ENCODE measurements at places on chromosomes 16 and 17. TPM values are rescaled to one million over a fixed set of nuclear protein-coding genes. Genes with fewer than 3 reads are reported as not detected.
A peak's percentile ranks its signal among the peaks of the same experiment; 100 is the strongest.

NFATC2IP gene
- 27.0 TPM for total RNA-seq

MGAT5B gene
- total RNA-seq = 14.4 TPM

CTCF gene
- total RNA-seq = 39.1 TPM

- no peaks in the 10 kb centered on the region for H3K36me3 ChIP-seq
- no peaks in the 10 kb centered on the region for H3K4me1 ChIP-seq
- DNase-seq = no peak
- no peaks in the 10 kb centered on the region for H3K27me3 ChIP-seq
- no peak overlapping the region for H3K27ac ChIP-seq
- no peak overlapping the region for H3K4me3 ChIP-seq
Observed at GRCh38 chr17:10821054-10821453, 16.8 kb downstream of the PIRT start.

- no peak overlapping the region for H3K4me3 ChIP-seq
- H3K36me3 ChIP-seq = no peaks in the 10 kb centered on the region
- no peak overlapping the region for H3K27ac ChIP-seq
- peaks cover 17% of the 10 kb centered on the region for H3K4me1 ChIP-seq
Observed at GRCh38 chr17:67420994-67421393, 43.9 kb downstream of the PITPNC1 start.

GRCh38 chr17:83078378-83079351, 744 bp upstream of the METRNL start:
- peak overlapping the region; percentile 90 for H3K4me3 ChIP-seq
- peaks cover 41% of the 10 kb centered on the region for H3K4me1 ChIP-seq
- H3K36me3 ChIP-seq = peaks cover 27% of the 10 kb centered on the region
- H3K27ac ChIP-seq = no peak overlapping the region

SEPTIN12 gene
- not detected for total RNA-seq

SHCBP1 gene
- 71.9 TPM for total RNA-seq

Measured in SJSA1 (cell line).